ENCODE measurements at places on chromosomes 5 and 9.

DNA sequence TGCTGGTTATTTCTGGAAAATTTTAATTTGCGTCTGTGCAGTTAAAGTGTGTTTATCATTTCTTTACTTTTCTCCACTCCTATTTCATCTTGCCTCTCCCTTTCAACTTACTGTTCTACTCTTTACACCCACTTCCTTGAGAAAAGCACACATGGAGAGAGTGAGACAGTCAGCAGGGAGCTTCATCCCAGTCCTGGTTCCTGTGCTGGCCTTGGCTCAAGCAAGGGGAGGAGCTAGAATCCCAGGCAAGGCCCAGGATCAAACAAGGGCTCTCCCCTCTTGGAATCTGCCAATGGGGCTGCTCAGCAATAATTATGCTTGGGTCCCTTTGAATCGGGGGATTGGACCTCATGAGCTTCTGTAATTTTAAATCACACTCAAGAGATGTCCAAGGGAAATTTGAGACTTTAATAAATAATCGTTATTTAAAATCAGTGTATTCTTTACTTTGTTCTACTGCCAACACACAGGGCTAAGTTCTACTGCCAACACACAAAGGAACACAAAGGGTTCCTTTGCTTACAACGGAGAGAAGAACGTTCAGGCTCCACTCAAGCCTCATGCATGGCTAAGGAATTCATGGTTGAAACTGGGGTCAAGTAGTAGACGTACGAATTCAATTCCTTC is 439.3 kb upstream of the DAB2 start:
- DNase-seq, result no peak

- DNase-seq, result no peak
Observed at GRCh38 chr5:87671146-87671545, 258.4 kb upstream of the CCNH start.

- DNase-seq, result no peak
Observed at GRCh38 chr9:76401580-76402354, 7.5 kb upstream of the RFK start.

DNA sequence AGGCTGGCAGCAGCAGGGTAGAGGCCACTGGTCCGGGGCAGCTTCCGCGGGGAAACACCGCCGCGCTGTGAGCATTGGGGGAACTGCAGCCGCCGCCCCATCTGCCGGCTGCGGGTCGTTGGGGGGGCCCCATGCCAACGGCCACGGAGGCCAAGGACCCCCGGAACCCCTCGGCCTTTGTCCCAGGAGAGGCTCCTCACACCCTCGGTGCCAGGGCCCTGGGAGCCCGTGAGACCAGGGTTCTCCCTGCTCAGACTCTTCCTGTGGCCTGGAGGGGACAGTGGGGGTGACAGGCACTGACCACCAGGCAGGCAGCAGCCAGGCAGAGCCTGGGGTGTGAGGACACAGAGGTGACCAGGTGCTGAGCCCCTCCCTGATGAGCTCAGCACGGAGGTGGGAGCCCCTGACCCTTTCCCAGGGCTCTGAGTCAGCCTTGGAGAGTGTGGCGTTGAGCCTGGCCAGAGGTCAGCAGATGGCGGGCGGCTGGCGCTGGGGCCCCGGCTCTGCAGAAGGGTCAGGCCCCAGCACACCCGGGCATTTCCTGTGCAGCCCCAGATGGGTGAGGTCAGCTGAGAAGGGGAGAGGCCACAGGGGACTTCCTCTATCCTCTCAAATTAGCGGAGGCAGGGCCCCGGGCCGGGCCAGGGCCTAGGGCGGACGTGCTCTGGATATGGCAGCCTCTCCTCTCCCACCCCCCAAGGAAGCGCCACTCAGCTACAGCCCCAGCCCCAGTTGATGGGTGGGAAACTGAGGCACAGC is 17.9 kb upstream of the EGFL7 start:
- DNase-seq, result peak; percentile 79

- DNase-seq, result no peak
Observed at GRCh38 chr5:173907686-173908371, 19.7 kb downstream of the CPEB4 start.

DNA sequence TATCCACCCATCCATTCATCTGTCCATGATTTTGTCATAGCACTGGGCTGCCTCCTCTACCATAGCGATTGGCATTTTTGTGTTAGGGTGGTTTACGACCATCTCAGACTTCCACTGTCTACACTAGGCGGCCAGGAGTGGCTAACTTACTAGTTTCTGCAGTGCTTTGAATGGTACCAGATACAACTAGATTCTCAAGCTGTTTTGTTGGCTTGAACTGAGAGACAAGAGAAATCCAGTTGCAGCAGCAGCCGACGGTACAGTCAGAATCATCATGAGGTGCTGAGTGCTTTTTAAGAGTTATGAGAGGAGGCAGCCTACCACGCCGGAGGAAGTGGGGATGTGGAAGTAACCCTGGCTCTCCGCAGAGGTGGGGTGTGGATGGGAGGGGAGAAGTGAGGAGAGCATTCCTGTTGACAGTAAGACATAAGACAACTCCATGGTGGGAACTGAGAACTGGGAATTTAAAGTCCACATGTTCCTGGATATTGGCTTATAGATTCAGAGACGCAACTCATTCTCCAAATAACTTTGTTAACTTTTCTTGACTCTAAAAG is 27.9 kb downstream of the COL5A1 start:
- DNase-seq, result no peak

- DNase-seq, result no peak
Observed at GRCh38 chr5:150306775-150307174, 4.1 kb upstream of the ARSI start.

DNA sequence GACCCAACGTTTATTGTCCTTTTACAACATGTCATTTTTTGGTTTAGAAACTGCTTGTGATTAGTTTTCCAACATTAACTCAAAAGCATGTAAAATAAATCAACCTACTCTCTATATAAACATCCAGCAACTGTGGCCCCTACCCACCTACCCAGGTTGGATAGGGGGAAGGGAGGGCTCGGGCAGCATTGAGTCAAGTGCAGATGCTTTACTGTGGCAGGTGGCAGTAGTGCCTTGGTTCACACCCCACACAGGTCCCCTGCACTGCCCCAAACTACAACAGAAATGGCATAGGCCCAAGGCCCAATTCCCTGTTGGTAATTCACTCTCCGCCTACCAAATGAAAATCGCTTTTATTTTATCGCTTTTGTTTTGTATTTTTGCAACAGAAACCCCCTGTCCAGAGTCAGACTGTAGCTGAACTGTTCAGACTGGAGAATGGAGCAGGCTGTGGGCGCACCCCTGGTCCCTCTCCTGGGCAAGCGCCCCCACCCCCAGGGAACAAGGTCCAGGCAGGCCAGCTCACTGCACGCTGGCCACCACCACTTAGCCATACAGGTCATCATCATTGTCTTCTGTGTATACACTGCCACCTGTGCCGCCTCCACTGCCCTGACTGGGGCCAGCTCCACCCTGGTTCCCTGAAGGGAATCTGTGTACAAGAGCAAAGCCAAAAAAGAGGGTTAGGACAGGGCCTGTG is 15.7 kb downstream of the VCP start:
- no peak for DNase-seq

GRCh38 chr5:32505756-32506155 is 61.2 kb upstream of the ZFR start:
- DNase-seq, result no peak

DNA sequence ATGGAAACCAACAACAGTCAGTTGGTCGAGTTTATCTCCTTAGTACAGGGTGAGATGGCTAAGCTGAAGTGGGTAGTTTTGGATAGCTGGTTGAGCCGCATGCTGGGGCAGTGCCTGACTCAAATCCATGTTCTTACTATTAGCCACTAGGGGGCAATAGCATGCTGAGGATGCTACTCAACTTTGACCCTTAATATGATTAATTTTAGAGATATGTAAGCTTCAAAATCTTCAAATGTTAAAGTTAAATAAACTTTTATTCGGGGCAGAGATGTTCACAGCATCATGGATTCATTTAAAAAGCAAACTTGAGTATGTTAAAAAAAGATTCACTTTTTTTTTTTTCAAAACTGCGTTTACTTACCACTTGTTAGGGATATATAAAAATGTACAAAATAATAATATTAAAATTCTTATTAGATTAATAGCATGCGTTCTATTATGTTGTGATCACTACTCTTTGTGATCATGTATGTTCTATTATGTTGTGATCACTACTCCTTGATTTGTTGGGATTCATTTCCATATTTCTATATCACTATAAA is 57.0 kb downstream of the C9orf153 start:
- DNase-seq, result peak; percentile 20

DNA sequence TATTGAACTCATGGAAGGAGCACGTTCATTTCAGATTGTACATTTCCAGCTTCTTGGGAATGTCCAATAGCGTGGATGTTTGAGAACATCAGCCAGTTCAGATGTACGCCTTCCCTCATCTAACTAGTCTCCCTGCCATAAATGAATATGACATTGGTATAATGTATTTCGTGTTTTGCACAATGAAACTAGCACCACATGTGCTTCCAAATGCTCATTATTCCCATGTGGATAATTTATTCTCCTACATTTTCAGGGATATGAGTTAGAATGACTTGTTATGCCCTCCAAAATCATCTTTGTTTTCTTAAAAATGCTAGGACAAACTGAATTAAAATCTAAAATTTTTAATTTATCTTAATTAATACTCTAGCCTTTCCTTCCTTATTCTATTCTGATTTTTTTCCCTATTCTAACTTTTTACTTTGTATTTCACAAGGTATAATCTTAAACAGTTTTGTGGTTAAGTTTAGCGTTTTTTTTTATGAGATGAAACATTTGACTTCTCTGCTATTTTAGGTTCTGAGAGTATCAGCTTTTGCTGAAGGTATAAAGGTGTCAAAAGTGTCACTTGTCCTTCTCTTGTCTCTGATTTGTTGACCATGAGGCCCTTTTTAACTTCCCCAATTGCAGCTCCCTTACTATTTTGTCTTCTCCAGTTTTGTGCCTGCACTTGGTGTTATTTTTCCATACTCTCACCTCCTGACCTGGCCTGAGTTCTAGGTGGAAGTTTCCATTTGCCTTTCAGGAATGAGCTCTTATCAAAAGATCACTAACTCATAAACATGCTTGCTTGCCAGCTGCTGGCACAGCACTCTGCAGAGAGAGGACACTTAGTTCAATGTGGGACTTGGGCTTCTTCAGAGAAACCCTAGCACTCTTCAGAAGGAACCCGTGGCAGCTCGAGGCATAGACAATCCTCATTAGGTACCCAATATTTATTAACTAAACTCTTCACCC is 106.8 kb downstream of the FRMD3 start:
- no peak for DNase-seq

DNA sequence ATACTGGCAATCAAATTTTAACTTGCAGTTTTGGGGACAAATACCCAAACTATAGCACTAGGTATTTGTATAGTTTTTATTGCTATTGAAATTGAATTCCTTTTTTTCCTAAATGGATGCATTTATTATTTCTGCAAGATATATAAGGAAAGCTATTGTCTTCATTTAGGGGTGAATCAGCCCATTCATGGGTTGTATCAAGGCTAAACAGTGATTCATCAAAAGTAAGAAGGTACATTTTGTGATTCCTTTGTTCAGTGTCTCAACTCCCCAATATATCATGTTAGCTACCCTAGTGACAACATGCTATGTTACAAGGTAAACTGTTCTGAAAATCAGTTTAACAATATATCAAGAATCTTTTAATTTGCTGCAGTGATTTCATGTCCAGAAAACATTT is 185.7 kb downstream of the PLK2 start:
- DNase-seq, result no peak

GRCh38 chr9:123378025-123378424 is 22.0 kb downstream of the CRB2 start:
- no peak for DNase-seq

DNA sequence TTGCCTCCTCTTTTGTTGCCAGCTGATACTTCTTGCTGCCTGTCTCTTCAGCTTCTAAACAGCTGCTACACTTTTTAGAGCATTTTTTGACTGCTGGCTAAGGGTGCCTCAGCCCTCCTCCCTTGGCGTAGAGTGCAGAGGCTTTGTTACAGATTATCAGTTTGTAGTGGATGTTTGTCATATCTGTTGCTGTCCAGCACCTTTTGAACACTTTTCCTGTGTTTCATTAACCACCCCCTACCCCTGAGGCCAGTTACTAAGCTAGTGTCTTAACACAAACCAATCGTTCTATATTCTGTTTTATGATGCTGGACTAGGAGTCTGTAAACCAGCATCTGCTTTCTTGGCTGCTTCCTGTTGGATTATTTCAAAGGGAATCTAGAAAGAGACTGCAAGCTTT is 441.5 kb downstream of the DNAH5 start:
- DNase-seq, result no peak

GRCh38 chr5:133680830-133681565 is 68.7 kb upstream of the FSTL4 start:
- no peak for DNase-seq

DNA sequence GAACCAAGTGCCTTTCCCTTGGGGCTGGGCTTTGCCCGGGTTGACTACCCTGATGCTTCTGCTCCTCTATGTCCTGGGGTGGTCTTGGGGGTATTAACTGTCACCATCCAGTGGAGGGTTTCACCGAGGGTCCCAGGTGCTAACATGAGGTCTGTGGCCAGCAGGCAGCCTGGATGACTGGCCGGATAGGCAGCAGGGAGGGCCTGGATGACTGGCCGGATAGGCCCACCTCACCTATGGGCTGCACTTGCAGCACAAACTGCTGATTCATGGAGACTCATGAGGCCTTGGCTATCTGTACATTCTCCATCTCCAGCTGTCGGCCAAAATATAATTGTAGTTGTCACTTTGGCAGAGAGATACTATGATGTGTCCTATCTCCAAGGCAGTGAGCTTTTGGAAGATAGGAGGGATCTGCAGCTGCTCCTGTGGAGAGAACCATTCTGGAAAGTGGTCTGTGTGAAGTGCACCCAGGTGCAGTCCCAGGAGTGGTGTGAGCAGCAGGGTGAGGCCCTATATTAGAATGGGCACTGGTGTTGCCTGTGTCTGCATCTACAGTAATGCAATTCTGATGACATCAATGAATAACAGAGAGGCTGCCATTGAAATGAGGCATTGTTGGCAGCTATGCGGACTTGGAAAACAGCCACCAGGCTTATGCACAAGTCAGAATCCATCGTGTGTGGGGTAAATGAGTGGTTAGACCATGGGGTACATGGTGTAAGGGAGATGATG is 26.3 kb upstream of the CDKN2AIPNL start:
- no peak for DNase-seq

- DNase-seq, result peak; percentile 40
Observed at GRCh38 chr9:131279863-131280570, 3.7 kb upstream of the FAM78A start.

GRCh38 chr9:128936171-128936865 is 11.1 kb downstream of the DOLK start:
- no peak for DNase-seq

GRCh38 chr5:171226864-171227263 is 82.2 kb upstream of the TLX3 start:
- DNase-seq, result no peak

GRCh38 chr5:54146916-54147315 is 163.5 kb downstream of the ARL15 start:
- DNase-seq, result no peak

DNA sequence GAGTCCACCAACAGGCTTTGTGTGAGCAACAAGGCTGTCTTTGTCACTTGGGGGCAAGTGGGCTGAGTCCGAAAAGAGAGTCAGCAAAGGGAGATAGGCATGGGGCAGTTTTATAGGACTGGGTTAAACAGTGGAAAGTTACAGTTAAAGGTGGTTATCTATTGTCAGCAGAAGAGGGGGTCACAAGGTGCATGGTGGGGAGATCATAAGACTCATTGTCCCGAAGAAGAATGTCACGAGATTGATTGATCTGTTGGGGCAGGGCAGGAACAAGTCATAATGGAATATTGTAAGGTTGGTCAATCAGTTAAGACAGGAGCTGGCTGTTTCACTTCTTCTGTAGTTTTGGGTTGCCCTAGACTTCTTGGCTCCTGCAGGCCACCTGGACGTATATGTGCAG is 7.6 kb upstream of the HMGCS1 start:
- DNase-seq, result no peak

GRCh38 chr5:122730037-122730436 is 44.8 kb upstream of the SNX2 start:
- no peak for DNase-seq
